NCI-H1105 treated with DMSO at 0.1 percent for 48 hours (cell line): ENCODE measurements at places on chromosomes 1 and 21.

DNA sequence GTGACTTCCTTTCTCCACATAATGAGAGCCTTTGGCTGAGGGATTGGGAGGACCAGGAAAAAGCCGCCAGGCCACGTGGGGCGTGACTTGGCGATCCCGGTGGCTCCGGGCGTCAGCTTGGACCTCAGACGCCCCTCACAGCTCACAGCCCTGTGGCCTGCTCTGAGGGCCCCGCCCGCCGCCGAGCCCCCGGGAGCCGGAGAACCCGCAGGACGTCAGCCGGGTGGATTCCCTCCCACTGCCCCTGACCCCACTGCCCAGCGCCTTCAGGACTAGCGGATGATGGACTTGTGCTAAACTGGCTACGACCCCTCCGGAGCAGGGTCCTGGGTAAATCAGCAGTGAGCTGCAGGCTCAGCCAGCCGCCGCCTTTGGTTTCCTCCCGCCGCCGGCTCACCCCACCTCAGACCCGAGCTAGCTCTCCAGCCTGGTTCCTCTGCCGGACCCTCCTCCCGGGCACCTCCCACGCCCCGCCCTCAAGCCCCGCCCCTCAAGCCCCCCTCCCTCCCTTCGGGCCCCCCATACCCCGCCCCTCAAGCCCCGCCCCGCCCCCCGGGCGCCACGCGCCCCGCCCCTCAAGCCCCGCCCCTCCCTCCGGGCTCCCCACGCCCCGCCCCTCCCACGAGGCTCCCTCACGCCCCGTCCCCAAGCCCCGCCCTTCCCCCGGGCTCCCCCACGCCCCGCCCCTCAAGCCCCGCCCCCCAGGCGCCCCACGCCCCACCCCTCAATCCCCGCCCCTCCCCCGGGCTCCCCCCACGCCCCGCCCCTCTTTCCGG is 10.0 kb upstream of the FAAP20 start:
- peak; percentile 22 for DNase-seq

DNA sequence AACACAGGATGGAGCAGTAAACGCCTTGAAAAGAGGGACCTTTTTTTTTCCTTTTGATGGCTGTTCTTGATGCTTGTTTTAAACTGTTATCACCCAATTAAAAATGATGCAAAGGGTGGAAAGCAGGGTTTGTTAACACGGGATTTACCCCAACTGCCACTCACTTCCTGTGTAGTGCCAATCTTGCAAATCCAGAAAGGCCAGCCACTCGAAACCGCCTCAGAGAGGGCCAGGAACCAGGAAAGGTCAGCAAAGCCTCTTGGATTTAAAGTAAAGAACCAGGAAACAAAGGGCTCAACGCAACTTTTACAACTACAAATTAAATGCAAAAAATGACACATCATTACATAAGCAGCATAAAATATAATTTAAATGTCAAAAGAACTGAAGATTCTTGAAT is 347.4 kb downstream of the PDE4B start:
- DNase-seq, result no peak

- DNase-seq, result no peak
Observed at GRCh38 chr1:31879981-31880608, 58.1 kb downstream of the PTP4A2 start.

GRCh38 chr1:154973344-154974101 is 958 bp upstream of the CKS1B start:
- peak; percentile 91 for DNase-seq

- no peak for DNase-seq
Observed at GRCh38 chr1:116763116-116763786, 9.0 kb downstream of the CD2 start.

DNA sequence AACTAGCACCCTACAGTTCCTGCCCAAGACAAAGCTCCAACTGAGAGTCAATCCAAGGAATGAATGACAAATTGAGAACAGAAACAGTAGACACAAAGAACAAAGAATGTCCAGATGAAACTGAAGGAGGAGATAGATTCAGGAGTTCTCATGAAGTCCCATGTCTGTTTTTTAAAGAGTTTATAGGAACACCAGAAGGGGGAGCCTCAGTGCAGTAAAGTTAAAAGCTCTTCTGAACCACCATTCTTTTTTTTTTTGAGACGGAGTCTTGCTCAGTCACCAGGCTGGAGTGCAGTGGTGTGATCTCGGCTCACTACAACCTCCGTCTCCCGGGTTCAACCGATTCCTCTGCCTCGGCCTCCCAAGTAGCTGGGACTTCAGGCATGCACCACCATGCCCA is 323.6 kb downstream of the MRPL39 start:
- DNase-seq, result no peak

DNA sequence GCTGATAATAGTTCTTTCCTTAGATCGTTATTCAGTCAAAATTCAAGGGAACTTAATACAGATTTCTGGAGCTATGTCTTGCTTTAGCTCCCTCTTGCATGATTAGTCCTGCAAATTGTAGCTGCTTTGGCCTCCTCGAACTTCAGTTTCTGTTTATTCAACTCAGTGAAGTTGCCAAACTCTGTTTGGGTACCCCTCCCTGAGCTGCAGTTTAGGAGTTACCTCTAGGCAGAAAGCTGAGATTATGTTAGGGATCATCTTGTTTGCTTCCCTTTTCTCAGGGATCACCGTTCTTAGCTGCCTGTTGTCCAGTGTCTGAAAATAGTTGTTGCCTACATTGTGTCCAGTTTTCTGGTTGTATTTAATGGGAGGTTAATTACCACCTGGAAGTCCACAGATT is 43.5 kb downstream of the SNX27 start:
- DNase-seq, result no peak

DNA sequence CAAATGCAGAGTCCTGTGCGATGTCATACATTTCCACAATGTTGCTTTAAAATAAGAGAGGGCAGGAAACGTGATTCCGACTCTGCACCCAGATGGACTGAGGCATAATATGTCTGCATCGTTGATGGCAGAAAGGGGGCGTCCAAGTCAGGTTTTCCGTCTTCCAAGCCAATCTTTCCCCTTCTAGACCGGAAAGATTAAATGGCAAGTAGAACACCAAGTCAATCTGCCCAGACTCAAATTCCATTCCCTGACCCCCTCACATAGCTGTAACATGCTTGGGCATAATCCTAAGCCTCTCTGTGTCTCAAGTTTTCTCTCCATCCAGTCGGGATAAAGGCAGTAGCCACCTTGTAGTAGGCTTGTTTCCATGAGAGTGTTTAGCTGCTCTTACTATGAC is 14.4 kb downstream of the PCP4 start:
- DNase-seq, result no peak

DNA sequence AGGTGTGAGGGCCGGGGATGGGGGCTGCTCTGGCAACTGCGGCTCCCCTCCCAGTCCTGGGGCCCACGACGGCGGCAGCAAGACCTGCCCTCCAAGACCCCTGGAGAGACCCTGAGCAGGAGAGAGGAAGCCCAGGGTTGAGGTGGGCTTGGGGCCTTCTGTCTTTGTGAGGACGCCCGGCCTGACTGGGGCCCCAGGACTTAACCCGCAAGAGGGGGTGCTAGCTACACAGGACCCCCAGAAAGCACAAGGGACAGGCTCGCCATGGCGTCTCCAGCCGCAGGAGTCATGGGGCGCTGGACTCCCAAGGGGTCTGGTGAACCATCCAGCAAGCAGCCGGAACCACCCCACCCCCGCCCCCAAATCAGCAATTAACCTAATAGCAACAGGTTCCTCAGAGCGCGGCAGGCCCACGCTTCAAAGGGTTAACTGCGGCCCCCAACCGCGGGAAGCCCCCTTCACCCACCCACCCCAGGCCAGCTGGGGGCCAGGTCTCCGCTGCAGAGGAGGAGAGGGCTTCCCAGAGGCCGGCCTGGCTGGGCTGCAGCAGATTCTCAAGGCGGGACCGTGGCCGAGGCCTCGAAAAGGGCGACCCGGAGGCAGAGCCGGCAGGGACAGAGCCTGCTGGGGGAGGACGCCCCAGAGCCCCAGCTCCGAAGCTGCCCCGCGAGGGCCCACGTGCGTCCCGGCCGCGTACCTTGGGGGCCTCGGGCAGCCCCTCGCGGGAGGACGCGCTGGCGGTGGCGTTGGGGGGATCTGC is 525 bp downstream of the C1QTNF12 start:
- no peak for DNase-seq
